Testis (tissue), 5 donors: ENCODE measurements at places on chromosomes 12 and 14. TPM values are rescaled to one million over a fixed set of nuclear protein-coding genes. Genes with fewer than 3 reads are reported as not detected.

IFNG-AS1 gene
- total RNA-seq, result not detected

CMA1 gene
- total RNA-seq, result not detected

LTB4R2 gene
- total RNA-seq, result 28.1 TPM

GLIPR1L1 gene
- 1.9 TPM for total RNA-seq

RIMKLB gene
- total RNA-seq, result 141 TPM

FAM181A gene
- total RNA-seq, result 18.0 TPM

PFKM gene
- total RNA-seq, result 104 TPM

GARIN6 gene
- 7.8 TPM for total RNA-seq

BDKRB1 gene
- 3.3 TPM for total RNA-seq

AKAP6 gene
- 26.6 TPM for total RNA-seq

OS9 gene
- total RNA-seq, result 88.1 TPM

TOMM20L gene
- 9.8 TPM for total RNA-seq

PRPH gene
- 50.0 TPM for total RNA-seq

C1R gene
- 51.4 TPM for total RNA-seq

RD3L gene
- total RNA-seq, result not detected

HSPA2 gene
- 134 TPM for total RNA-seq

RERGL gene
- 0.50 TPM for total RNA-seq

RNASE3 gene
- 0.63 TPM for total RNA-seq

CMTM5 gene
- total RNA-seq, result 0.81 TPM

NACA gene
- total RNA-seq, result 696 TPM

OLR1 gene
- 0.87 TPM for total RNA-seq

SOAT2 gene
- total RNA-seq, result 0.19 TPM

TUBA1C gene
- total RNA-seq, result 78.2 TPM

SSPN gene
- total RNA-seq, result 41.6 TPM

YBX3 gene
- 493 TPM for total RNA-seq

IFI27 gene
- 531 TPM for total RNA-seq

CACNB3 gene
- total RNA-seq, result 17.2 TPM

CLEC9A gene
- 2.6 TPM for total RNA-seq

LRTM2 gene
- 0.43 TPM for total RNA-seq

PMCH gene
- total RNA-seq, result not detected
